ENCODE measurements at places on chromosomes 4 and X.

DNA sequence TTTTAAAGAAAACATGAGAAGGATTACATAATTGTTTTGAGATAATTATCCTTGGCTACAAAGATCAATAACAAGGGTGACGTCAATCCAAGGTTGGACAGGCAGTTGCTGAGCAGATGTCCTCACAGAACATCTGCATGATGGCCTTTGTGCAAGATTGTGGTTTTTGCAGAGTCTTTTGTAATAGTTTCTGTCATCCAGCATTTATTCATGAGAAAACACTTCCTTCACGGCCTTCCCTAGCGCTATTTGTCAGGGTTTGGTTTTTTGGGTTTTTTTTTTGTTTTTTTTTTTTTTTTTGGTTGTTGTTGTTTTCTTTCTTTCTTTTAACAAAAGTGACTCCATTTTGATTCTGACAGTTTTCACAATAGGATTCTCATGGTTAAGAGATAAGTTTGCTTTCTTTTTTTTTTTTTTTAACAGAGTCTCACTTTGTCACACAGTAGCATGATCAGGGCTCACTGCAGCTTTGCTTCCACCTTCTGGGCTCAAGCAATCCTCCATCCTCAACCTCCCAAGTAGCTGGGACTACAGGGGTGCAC lies 31.5 kb upstream of the ELF2 start:
- no peak for DNase-seq

DNA sequence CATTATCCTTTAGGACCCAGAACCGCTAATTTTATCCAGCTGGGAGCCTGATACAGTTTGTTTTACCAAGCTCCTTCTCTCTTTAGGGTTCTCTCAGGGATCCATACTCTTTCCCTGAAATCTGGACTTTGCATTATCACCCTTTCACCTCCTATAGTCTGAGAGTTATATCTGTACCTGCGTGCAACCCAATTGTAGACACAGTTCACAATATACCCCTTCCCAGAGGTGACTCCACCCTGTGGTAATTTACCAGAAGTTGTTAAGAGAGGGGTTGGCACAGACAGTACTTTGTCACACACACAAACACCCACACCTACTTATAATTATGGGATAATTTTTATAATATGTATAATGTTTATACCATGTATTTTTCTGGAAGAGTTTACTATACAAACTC lies 275.8 kb upstream of the NR3C2 start:
- no peak for DNase-seq

DNA sequence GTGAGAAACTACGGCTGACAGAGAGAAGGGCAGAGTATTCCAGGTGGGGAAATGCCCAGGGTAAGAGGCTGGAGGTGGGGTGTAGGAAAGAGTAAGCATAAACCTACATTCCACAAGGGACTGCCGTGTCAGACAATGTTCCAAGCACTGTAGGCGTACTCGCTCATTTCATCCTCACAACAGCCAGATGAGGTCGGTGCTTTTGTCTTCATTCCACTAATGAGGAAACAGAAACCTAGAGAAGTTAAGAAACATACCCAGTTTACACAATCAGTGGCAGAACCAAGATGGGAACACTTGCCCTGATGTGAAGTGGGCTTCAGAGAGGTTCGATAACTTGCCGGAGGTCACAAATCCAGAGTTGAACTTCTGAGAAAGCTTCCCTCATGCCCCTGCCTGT lies 4.6 kb downstream of the SASH3 start:
- no peak for DNase-seq

DNA sequence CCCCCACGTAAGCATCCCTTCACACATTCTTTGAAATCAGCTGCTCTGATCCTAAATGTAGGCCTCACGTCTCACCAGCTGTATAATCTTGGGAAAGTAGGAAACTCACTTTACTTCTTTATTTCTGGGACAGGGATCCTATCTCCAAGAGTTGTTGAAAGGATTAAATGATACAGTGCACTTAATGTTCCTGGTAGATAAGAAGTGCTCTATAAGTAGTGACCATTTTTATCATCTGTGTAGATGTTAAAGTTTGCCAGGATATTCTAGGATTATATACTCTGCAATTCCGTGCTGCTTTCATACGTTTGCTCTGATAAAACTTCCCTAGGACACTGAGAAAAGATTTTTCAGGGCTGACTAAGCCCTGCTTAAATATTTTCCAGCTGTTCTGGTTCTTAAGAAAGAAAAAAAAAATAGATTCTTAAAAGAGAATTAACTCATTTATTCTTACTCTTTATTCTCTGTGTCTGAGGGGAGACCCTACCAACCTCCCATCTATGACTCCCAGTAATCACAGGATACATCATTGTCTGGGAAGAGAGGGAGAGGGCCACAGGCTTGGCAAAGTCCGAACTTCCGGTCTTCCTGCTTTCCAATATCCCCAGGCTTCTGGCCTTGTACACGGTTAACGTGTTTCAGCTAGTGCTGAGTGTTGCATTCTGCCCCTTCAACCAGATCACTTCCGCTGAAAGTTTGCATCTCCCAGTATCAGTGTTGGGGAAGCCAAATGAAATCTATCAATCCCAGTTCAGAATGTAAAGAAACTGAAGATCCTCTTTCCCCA lies 269.2 kb downstream of the TRIML1 start:
- DNase-seq, result no peak

- no peak for DNase-seq
Measured at GRCh38 chr4:183395395-183395794, 49.0 kb upstream of the CDKN2AIP start.

GRCh38 chrX:10769696-10770619 lies 149.6 kb upstream of the MID1 start:
- DNase-seq, result no peak

GRCh38 chr4:25031077-25031621 lies 403 bp upstream of the LGI2 start:
- no peak for DNase-seq

DNA sequence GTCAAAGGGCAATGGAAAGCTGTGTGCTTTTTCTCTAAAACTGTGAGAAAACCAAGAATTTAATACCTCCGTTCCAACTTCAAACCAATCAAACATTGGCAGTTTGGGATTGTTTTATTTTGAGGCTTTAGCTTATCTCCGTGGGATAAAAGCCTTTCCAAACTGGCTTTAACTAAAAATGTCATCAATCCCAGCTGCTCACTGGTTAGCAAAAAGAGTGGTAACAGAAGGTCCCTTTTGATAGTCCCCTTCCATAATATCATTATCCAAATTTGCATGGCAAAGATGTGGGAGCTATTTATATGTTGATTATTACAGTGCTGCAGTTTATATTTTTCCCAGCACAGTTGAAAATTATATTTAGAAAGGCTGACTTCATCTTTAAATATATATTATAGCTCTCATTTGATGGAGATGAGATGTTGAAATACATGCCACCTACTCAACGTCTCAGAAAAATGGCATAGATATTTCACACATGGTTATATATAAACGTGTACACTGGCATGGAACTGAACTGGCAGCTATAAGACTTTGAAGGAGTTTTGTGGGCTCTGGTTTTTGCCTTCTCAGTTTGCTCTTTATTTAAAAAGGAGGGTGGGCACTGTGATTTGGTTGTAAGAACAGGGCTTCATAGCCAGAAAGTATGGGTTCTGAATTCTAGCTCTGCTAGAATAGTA lies 707.1 kb upstream of the SLIT2 start:
- no peak for DNase-seq

GRCh38 chr4:23819041-23819511 lies 70.8 kb downstream of the PPARGC1A start:
- no peak for DNase-seq

- no peak for DNase-seq
Measured at GRCh38 chr4:15501941-15502340, 32.3 kb downstream of the CC2D2A start.

DNA sequence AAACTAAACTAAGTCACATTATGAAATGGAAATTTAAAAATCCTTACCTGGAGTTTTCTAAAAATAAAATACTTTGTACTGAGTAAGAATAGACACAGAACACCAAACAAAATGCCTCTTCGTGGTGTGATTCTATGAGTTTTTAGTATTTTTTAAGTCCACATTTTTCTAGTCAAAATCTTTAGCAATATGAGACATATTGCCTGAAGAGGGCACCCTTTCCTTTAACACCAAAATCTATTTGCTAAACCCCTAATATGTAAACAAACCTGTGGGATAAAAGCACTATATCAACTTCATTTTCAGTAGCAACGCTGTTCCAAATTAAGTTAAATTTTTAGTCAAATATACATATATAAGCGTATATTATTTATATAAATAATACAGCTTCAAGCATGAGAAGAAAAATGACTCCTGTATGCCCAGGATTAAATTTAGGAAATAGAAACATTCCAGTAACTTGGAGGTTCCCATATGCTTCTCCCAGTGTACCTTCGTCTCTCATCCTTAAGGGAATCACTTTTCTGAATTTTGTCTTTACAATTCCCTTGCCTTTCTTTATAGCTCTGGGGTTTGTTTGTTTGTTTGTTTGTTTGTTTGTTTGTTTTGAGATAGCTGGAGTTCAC lies 23.0 kb upstream of the PGM2 start:
- DNase-seq, result no peak

GRCh38 chrX:153688506-153688905 lies 780 bp downstream of the SLC6A8 start:
- DNase-seq, result no peak

DNA sequence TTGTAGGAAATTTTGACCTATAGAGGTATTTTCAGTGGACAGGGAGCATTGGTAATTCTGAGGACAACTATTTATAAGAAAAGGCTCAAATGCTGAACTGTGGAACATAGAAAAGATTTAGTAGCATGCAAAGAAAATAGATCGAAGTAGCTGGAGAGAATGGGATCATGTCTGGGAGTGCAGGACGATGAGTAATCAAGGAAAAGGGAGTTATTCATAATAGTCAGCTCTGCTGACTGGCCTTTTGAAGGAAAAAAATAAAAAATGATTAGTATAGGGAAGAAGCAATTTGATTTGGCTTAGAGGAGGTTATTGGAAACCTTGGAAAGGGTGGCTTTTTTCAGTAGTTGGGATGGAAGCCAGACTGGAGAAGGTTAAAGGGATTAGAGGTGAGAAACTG lies 22.9 kb upstream of the ANK2 start:
- DNase-seq, result no peak

GRCh38 chr4:186627226-186627865 lies 72.0 kb upstream of the MTNR1A start:
- no peak for DNase-seq

- no peak for DNase-seq
Measured at GRCh38 chr4:101114936-101115372, 232.4 kb downstream of the PPP3CA start.

GRCh38 chrX:104922206-104922621 lies 298.3 kb downstream of the TEX13A start:
- DNase-seq, result peak; percentile 28

DNA sequence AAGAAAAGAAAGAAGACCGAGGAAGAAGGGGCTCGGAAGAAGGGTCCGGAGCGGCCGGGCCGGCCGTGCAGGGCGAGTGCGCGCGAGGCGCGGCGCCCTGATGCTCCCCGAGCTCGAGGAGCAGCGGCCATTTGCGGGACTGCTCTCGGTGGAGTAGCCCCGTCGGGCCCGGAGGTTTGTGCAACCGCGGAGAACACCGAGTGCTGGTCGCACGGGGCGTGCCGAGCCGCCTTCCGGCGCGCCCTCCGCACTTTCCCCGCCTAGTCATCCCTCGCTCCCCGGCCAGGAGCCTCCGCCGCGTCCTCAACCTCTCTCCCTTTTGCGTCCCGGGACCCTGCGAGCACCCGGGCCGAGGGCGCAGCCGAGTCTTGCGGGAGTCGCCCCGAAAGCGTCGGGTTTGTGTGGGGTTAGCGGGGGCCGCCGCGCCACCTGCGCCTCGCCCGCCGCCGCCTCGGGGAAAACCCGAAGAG lies 127.4 kb downstream of the LAS1L start:
- peak; percentile 2 for DNase-seq

- DNase-seq, result no peak
Measured at GRCh38 chr4:156053174-156053573, 99.5 kb upstream of the CTSO start.

DNA sequence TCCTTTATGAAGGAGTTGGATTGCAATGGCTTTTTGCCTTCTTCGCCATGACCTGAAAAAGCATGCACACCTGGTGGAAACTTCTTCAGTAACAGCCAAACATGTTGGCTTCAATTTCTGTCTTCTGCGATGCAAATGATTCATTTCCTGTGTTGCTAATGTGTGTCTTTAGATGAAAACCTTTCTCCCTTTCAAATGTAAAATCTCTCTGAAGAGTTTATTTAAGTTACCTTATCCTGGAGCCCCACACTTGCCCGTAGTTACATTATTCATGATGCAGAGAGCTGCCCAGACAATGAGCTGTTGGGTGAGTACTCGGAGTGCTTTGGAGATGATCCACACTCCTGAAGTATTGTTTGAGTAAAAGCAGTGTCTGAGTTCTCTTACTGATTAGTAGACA lies 1100.9 kb downstream of the RPA4 start:
- DNase-seq, result no peak

DNA sequence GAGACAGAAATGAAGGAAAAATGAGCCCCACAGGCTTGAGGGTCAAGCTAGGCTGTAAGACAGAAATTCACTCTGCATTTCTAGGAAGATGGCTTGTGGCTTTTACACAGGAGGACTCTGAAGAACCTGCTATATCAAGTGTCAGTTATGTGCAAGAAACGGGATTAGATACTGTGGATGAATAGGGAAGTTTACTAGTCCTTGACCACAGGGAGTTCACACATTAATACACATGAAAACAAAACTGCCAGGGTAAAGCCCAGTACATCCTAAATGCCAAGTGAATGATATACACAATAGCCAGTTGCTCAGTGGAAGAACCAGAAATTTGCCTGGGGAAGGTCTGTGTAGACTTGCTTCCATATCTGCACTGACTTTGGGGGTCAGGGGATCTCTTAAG lies 53.5 kb downstream of the TMEM131L start:
- DNase-seq, result no peak

DNA sequence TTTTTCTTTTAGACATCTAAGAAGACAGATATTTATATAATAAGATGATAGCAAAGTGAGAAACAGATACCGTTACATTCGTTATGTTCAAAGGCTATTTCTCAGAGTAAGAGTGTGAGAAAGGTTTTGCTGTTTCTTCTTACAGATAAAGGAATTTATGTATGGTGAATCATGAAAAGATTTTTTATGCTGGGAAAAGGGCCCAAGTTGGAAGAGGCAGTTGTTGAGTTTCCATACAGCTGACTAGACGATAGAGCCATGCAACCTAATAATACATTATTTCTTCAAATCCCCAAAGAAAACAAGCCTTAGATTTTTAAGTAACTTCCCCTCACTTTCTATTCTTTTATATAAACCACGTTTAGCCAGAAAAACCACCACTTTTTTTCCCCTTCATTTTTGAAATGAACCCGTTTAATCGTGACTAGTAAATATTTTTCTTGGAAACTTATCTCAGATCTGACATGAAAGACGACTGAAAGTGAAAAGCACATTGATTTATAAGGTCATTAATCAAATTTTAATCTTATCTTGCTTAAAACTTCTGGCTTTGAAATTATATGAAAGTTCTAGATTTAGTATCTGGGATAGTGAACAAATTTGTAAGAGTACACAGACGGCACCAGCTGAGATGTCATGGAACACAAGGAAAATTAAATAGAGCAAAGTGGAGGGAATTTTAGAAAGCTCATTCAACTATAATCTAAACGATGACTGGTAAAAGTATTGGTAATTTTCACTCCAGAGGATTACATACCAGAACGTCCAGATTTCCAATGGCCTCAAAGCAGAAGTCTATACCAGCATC lies 10.9 kb downstream of the ADH6 start:
- no peak for DNase-seq

Data from stimulated activated CD4-positive, alpha-beta T cell treated with anti-CD3 and anti-CD28 coated beads, Interleukin-12 subunit alpha, Interleukin-12 subunit beta, amount 100 ng/mL, for 4 hours (primary cell).